ENCODE measurements at places on chromosomes 13 and 19.

GRCh38 chr13:76387566-76387965 is 498.6 kb downstream of the KCTD12 start:
- no peak for ATAC-seq

DNA sequence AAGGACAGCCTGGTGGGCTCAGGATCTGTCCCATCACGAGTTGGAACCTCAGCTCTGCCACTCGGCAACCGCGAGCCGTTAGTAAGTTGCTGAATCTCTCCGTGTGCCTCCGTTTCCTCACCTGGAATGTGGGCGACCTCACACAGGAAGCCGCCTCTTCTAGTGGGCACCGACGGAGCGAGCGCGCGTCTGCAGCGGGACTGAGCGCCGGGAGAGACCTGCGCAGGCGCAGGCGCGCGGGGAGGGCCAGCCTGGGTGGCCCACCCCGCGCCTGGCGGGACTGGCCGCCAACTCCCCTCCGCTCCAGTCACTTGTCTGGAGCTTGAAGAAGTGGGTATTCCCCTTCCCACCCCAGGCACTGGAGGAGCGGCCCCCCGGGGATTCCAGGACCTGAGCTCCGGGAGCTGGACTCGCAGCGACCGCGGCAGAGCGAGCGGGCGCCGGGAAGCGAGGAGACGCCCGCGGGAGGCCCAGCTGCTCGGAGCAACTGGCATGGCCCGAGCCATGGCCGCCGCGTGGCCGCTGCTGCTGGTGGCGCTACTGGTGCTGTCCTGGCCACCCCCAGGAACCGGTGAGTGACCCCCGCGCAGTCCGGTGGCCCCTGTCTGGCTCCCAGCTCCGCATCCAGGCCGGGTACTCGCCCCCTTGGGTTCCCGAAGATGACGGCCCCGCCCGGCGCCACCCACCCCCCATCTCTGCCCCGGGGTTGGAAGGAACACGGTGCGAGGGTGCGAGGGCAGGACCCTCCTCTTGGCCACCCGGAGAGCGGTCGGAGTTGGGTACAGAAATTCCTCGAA is at the start of gene PVR:
TSS of gene PVR (plus strand) at position 306 of the 797 bp plus-strand sequence. CDS start at position 493, 187 bp downstream.
- peak; percentile 74 for ATAC-seq

DNA sequence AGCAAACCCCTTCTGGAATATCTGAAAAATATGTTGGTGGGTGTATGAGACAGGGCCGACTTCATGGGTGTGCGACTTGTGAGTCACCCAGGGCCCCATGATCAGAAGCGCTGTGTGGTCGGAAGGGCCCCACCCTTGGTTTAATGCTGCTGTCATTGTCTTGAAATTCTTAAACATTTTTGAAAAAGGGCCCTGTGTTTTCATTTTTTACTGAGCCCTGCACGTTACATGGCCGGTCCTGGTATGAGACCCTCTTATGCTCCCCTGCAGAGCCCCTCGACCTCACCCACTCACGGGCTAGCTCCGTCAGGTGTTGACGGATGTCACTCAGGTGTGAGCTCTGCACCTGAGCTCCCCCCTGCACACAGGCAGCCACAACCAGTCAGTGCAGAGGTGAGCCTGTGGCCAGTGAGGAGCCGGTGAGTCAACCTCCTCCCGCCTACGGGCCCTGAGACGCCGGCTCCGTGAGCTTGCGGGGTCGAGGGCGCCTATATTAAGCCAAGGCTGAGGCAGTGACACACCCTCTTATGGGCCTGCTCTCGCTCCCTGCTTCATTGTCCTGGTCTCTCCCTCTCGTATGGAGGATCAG is 27.7 kb downstream of the GADD45B start:
- peak; percentile 84 for ATAC-seq

- no peak for ATAC-seq
Measured at GRCh38 chr13:25912961-25913360, 138.9 kb downstream of the SHISA2 start.

- ATAC-seq: no peak
Measured at GRCh38 chr13:41641429-41641828, 184.1 kb downstream of the RGCC start.
